ENCODE measurements at places on chromosomes 2 and 18. TPM values are rescaled to one million over a fixed set of nuclear protein-coding genes. Genes with fewer than 3 reads are reported as not detected.
A peak's percentile ranks its signal among the peaks of the same experiment; 100 is the strongest.

DNA sequence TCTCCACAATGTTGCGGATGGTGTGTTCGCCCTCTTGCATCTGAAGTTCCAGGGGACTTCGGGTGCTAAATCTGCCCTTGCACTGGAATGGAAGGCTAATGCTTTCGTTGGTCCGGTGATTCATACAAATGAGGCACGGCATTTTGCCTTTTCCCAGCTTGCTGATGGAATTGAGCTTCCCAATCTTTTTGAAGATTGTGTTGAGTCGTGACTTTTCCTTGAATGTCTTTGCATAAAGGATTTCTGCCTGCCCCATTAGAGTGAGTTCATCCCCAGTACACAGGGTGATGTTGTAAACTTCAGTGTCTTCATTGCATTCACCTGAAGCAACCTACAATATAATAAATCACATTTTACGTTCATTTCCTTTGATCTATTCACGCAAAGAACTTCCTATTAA lies 98.0 kb downstream of the MEP1B start:
- H3K27ac ChIP-seq, result no peak overlapping the region
- no peak overlapping the region for H3K4me3 ChIP-seq
- no peaks in the 10 kb centered on the region for H3K36me3 ChIP-seq
- DNase-seq, result no peak
- no peaks in the 10 kb centered on the region for H3K27me3 ChIP-seq

DNA sequence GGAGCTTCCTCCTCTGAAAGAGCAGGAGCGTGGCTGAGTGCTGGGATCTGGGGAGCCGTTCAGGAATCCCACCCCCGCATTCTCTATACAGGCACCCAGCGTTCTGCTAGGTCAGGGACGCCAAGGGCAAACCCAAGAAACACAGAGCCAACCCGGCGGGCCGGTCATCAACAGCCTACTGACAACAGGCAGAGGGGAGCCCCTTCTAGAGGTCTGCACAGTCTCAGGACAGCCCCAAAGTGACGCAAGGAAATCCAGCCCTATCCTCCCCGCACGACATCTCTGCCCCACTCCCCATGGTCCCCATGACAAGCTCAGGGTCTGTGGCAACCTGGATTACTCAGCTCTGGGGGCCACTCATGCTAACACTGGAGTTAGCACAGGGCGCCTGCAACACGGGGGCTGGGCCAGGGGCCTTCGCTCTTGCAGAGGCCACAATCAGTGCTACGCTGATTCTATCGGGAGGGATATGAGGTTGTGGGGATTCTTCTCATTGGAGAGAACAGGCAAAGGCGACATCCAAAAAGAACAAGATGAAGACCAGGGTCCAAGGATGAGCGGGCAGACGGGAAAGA lies 81.6 kb downstream of the PXDN start:
- no peak overlapping the region for H3K27ac ChIP-seq
- DNase-seq, result no peak
- no peak overlapping the region for H3K4me3 ChIP-seq
- H3K4me1 ChIP-seq, result no peaks in the 10 kb centered on the region
- no peaks in the 10 kb centered on the region for H3K36me3 ChIP-seq

The CDH19 gene
- total RNA-seq, result not detected

The IL36A gene
- total RNA-seq, result not detected

DNA sequence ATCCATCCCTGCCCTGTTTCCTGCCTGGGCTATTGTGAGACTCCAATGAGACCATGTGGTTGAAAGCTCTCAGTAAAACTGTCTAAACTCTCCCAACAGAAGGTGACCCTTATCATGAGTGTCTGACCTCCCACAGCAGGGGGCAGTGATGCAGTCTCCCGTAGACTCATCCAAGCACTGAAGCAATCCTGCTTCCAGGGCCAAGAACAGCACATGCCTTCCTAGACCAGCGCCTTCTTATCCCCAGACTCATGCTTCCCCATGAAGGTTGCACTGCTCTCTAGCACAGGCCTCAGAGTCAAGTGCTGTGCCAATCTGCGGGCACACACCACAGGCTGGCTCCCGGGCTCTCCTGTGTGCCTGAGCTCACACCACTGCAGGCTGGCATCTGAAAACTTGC lies 112.3 kb downstream of the TNS1 start:
- peak; percentile 16 for DNase-seq
- H3K36me3 ChIP-seq, result no peaks in the 10 kb centered on the region
- H3K27ac ChIP-seq, result no peak overlapping the region
- peaks cover 6% of the 10 kb centered on the region for H3K4me1 ChIP-seq

The ANKRD62 gene
- 0.44 TPM for total RNA-seq

The SFTPB gene
- total RNA-seq, result 7.0 TPM

DNA sequence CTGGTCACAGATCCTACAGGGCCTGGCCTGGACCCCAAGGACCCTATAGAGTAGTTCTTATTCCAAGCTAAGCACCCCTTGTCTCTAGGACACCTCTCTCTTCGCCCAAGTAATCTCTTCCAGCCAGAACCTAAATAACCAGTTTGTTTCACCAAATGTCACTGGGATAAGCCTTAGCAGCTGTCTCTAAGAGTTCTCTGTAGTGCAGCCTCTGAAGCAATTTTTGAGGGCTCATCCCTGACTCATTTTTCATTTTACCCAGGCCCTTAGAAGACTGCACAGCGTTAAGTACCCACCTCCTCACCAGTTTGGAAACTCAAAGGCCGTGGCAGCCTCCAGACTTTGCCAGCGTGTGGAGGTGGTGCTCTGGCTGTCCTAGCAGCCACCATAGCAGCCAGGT lies 290.1 kb upstream of the SIX2 start:
- no peak for DNase-seq
- no peaks in the 10 kb centered on the region for H3K36me3 ChIP-seq
- H3K27me3 ChIP-seq, result no peaks in the 10 kb centered on the region
- no peak overlapping the region for H3K27ac ChIP-seq
